ENCODE measurements at places on chromosomes 12 and 14. TPM values are rescaled to one million over a fixed set of nuclear protein-coding genes. Genes with fewer than 3 reads are reported as not detected.

GRCh38 chr12:76259660-76260389 lies 88.4 kb downstream of the BBS10 start:
- ATAC-seq = no peak

DNA sequence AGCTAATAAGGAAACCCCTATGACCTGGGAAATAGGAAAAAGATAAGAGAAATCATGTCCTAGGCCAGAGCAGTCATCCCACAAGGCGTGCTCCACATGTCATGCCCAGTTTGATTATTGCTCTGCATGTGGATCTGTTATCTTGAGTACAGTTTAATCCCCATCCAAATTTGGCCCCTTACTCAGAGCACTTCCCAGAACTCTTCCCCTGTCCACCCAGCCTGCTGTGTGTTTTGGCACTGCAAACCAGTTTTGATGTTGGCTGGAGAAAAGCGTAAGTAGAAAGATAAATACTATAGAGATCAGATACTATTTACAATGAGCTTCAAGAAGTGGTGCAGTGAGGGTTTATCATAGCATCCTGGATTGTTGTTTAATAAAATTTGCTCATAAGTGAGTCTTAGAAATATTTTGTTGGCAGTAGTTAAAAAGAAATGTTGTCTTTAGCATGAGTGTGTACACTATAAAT lies 83.8 kb downstream of the PTPRB start:
- no peak for ATAC-seq

- no peak for ATAC-seq
Measured at GRCh38 chr12:110001596-110001995, 2.4 kb downstream of the ANKRD13A start.

DNA sequence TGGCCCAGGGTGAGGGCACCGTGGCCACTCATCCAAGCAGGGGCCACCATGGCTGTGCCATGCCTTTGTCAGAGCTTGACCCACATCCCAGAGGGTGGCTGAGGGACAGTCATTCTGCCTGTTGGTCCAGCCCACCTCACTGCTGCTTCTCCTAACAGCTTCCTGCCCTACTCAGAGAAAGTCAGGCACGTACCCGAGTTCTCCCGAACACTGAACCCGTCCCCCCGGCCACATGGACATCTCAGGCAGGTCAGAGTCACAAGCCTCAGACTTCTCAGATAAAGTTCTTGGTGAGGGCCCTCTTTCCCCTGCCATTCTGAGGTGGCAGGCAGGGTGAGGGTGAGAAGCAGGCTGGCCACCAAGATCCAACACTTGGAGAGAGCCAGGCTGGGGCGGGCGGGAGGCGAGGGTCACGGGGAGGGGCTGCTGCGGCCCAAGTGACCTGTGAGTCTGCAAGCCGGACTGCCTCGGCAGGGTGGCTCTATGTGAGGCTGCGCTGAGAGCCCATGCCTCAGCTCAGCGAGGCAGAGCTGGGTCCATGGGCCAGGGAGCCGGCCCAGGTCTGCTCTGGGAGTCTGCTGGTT lies 317.8 kb downstream of the TMEM121 start:
- ATAC-seq = no peak

GPR162 gene
- total RNA-seq = 5.3 TPM

KLRC2 gene
- not detected for total RNA-seq

DNA sequence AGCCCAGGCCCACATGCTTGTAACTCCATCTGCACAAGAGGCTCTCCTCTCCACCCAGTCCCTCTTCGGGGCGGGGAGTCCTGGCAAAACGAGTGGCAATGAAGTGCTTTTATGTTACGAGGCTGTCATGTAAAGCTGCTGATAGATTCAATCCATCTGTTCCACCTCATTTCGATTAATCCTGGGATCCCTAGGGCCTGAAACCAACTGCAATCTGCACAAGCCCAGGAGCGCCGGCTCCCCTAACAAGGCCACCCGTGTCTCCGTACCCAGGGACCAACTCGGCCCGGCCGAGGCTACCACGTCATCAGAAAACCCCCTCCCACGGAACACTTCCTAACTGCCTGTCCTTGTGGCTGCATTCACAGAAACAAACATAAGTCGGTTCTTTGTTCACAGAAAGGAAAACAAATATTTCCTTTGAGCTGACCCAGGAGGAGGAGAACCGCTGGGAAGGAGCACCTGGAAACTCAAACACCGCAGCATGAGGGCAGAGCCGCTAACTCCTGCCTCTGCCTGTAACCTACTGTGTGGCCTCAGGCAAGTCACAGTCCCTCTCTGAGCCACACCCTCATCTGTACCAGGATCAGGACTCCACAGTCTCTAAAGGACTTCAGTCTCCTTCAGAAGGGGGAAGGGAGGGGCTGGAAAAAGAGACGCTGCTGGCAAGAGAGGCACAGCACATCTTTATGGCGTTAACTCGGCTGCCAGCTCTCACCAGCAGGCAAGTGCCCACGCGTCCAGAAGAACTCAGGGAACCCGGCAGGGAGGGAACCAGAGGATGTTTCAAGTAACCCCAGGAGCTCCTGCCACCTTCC lies 47.8 kb downstream of the CCDC88C start:
- ATAC-seq = peak; percentile 83

ADAMTS20 gene
- total RNA-seq = 4.8 TPM

DNA sequence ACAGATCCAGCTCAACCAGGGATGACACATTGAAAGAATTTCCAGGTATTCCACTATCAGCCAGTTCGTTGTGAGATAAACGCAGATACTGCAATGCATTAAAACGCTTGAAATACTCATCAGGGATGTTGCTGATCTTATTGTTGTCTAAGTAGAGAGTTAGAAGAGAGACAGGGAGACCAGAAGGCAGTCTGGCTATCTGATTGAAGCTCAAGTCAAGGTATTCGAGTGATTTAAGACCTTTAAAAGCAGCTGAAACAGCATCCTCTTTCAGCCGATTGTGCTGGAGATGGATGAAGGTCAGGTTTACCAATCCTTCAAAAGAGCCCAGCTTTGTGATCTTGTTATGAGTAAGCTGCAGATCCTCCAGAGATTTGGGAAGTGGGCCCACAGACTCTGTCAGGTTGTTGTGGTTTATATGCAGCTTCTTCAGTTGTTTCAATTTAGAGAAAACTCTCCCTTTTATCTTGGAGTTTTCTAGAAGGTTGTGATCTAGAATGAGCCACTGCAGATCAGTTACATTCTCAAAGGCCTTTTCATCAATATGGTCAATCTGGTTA lies 3.0 kb downstream of the LUM start:
- ATAC-seq = no peak

DNA sequence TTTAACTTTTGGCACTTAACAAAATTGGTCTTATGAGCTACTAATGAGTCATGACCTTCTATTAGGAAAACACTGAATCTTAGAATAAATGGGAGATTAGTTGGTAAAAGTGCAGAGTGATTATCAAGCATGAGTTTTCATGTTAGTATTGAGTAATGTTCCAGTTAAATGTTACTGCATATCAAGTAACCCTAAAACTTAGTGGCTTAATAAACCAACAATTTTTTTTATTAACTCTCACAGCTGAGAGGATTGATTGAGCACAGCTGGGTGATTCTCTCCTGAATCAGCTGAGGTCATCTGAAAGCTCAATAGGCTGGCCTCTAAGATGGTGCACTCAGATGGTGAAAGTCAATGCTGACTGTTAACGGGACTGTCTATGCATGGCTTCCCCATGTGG lies 248.6 kb downstream of the BCL11B start:
- no peak for ATAC-seq

DNA sequence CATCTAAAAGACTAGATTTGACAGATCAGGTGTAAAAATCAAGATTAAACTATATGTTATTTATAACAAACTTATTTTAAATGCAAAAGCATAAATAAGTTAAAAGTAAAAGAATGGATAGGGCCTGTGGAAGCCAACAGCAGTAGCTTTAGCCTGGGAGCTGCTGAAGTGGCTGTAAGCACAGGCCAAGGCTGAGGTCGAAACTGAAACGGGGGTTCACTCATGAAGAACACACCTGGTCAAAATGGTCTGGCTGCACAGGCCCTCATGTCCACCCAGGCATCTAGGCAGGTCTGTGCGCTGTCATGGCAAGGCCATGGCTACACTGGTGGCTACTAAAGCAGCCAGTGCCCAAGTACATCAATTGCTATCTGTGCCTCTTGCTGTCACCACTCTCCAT lies 23.1 kb downstream of the CATSPERB start:
- no peak for ATAC-seq

DNA sequence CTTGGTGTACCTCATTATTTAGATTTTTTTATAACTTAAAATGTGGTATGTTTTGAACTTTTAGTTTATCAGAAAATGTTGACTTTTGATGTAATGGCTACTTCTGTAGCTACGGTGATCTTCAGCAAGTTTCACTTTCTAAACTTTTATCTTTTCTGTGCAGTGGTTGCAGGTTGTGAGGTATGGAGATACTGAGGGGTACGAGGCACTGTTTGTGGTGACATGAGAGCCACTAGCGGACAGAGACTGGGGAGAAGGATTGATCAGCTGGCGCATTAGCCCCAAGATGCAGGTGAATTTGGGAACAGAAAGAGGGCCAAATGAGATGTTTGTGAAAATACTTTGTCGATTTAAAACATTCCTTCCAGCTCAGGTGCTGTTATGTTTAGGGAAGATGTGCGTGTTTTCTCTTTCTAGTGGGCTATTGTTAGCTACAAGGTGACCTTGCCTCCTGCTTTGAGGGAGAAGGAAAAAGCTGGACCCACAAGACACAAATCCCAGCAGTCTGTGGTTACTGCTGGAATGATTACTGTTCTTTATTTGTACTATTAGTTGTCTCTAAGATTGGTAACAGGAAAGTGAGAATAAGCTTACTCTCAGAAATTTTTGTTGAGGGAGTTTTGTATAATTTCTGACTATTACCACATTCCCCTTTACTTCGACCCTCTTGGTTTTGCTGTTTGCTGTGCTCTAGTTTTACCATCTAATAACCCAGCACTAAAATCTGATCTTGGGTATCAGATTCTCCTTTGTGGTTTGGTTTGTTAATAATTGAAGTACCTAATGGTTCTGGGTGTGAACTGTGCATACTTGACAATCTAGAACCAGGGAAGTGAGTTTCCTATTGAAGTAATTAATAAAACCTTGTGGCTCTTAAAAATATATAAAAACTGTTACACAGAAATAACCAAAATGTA lies 61.7 kb downstream of the FBXO34 start:
- no peak for ATAC-seq

- ATAC-seq = no peak
Measured at GRCh38 chr12:39314547-39314946, 128.4 kb downstream of the KIF21A start.

- no peak for ATAC-seq
Measured at GRCh38 chr12:52018433-52019112, 11.8 kb downstream of the TAMALIN start.

GRCh38 chr12:108611884-108612415 lies 14.1 kb upstream of the TMEM119 start:
- ATAC-seq = no peak

DNA sequence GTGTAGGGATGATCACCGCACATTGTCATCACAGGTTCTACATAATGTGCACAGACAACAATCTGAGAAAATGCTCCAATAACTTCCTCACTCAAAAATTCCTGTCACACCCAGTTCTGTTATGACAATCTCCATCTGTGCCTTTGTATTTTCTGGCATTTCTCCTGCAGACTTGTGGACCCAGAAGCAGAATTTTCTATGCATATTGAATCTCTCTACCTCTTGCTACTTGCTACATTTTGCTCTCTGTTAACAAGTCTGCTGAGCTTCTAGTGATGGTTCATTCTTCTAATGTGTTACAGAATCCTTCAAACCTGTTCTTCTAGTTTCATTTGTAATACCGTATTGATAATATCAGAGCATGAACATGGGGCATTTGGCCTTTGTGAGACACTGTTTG lies 127.8 kb upstream of the PTPRQ start:
- ATAC-seq = peak; percentile 48

CHGA gene
- 36.0 TPM for total RNA-seq

DNA sequence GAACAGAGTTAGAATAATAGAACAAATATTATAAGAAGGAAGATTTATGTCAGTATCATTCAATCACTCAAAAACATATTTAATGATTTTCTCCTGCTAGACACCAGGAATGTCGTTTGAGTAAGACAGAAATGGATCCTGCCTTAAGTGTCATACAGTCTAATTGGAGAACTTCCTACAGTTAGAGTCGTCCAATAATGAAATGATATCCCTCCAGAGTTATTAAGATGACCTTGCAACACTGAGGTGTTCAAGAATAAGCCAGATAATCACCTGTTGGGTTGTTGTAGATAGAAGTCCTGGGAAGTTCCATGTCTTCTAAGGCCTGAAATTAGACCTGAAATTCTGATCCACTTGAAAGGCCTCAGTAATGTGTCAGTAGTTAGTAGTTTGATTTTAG lies 132.3 kb downstream of the SLC38A4 start:
- ATAC-seq = no peak

- ATAC-seq = no peak
Measured at GRCh38 chr12:10636611-10637010, 23.2 kb upstream of the MAGOHB start.

DNA sequence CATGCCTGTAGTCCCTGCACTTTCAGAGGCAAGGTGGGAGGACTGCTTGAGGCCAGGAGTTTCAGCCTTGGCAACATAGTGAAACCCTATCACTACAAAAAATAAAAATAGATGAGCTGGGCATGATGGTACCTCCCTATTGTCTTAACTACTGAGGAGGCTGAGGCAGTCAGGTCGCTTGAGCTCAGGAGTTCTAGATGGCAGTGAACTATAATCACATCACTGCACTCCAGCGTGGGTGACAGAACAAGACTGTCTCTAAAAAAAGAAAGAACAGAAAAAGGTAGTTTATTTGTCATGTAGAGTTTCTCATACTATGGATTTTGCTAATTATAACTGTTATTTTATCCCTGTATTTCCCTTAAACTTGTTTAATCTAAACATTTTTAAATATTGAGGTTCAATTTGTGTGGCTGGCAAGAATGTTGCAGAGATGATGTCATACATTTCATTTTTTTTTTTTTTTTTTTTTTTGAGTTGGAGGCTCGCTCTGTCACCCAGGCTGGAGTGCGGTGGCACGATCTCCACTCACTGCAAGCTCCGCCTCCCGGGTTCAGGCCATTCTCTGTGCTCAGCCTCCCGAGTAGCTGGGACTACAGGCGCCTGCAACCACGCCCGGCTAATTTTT lies 39.7 kb upstream of the ATF7IP start:
- ATAC-seq = no peak

GRCh38 chr14:102777711-102778337 lies 575 bp downstream of the TRAF3 start:
- ATAC-seq = peak; percentile 30

GRCh38 chr12:1719139-1719538 lies 28.3 kb downstream of the ADIPOR2 start:
- ATAC-seq = no peak

DNA sequence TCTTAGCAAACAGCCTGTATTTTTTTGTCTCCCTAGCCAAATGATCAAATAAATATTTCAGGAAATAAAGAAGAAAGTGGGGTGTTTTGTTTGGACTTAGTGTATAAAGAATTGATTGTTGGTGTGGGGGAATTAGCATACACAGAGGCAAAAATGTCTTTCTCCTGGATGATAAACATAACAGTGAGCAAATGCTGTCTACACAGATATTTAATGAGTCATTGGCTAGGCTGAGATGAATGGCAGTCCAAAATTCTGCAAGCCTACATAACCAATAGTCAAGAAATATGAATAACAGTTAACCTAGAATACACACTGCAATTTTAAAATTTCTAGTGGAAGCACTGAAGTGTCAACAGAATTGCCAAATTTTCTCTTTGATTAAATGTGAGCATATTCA lies 35.8 kb downstream of the MYF5 start:
- ATAC-seq = peak; percentile 25

GRCh38 chr12:2955888-2956287 lies 3.3 kb upstream of the TEAD4 start:
- no peak for ATAC-seq

GRCh38 chr12:16002880-16003279 lies 91.7 kb downstream of the DERA start:
- no peak for ATAC-seq

E2F7 gene
- total RNA-seq = 8.0 TPM

TGM1 gene
- 0.92 TPM for total RNA-seq
